ENCODE measurements at places on chromosomes 7 and 10.

- DNase-seq: no peak
These were observed 424.6 kb upstream of the NFE2L3 start for GRCh38 chr7:25727446-25727845.

DNA sequence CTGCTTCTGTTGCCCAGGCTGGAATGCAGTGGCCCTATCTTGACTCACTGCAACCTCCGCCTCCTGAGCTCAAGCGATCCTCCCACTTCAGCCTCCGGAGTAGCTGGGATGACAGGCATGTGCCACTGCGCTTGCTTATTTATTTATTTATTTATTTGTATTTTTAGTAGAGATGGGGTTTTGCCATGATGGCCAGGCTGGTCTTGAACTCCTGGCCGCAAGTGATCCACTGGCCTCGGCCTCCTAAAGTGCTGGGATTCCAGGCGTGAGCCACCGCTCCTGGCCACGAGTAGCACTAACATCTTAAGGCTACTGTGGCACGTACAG lies 70.9 kb downstream of the CARD11 start:
- DNase-seq: no peak

- DNase-seq: no peak
These were observed 24.8 kb downstream of the ZC3HAV1 start for GRCh38 chr7:139084709-139085108.

DNA sequence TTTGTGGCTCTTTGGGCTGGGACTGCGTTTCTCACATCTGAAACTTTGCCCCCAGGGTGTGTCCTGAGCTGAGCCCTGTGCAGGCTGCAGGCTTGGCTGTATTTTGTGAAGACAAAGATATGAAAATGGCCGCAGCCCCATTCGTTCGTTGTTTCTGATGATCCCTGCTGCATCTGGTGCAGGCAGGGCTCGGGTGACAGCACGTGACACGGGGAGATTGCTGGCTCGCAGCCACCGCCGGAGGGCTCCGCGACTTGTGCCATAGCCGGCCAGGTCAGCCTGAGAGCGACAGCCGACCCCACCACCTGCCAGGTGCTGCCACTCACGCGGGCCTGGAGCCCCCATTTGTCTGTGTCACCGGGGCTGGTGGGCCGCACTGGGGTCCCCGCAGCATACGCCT lies 81.3 kb downstream of the ZRANB1 start:
- no peak for DNase-seq

- no peak for DNase-seq
These were observed 122.8 kb downstream of the PRLHR start for GRCh38 chr10:118472415-118473304.

GRCh38 chr7:25386311-25386744 lies 158.0 kb upstream of the NPVF start:
- no peak for DNase-seq

DNA sequence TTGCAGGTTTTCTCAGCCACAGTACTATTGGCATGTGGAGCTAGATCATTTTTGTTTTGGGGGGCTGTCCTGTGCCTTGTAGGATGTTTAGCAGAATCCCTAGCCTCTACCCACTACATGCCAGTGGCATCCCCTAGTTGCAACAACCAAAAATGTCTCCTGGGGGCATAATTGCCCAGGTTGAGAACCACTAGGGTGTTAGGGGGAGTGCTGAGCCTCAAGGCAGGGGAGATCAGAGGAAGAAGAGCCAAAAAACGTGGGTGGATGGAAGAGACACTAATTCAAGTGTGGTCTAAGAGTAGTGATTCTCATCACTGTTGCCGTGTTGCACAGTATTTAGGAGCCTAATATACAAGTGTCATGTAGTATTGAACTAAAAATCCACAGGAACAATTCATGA lies 31.7 kb upstream of the CCNY start:
- DNase-seq: no peak

- DNase-seq: no peak
These were observed 6.7 kb downstream of the CHST3 start for GRCh38 chr10:71970869-71971268.

DNA sequence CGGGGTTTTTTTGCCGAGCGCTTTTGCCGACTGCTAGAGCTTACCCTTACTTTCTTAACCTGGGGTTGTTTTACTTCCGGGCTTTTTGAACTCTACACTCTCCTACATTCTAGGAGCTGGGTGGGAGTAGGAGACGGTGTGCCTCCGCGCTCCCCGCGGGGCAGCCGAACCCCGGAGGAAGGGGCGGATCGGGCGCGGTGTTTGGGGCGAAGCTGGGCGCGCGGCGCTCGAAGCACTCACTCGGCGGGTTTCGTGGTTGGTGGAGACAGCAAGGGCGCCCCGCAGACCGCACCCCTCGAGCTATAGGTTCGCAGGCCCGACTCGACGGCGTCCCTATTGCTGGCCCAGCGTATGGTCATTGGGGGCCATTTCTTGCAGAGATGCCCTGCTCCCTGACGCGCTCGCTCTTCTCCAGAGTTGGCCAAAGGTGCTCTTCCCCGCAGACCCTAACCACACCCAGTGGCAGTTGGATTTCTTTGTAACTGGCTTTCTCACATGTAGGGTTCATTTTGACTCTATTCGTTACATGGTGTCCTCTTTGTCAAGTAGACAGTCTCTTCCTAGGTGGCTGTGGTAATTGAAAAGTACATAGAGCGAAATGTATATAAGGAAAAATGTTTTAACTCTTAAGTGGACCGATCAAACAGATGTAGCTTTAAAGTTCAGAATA lies 364 bp downstream of the ZNF518A start:
- DNase-seq: no peak

- no peak for DNase-seq
These were observed 6.1 kb downstream of the NRCAM start for GRCh38 chr7:108450160-108450559.

DNA sequence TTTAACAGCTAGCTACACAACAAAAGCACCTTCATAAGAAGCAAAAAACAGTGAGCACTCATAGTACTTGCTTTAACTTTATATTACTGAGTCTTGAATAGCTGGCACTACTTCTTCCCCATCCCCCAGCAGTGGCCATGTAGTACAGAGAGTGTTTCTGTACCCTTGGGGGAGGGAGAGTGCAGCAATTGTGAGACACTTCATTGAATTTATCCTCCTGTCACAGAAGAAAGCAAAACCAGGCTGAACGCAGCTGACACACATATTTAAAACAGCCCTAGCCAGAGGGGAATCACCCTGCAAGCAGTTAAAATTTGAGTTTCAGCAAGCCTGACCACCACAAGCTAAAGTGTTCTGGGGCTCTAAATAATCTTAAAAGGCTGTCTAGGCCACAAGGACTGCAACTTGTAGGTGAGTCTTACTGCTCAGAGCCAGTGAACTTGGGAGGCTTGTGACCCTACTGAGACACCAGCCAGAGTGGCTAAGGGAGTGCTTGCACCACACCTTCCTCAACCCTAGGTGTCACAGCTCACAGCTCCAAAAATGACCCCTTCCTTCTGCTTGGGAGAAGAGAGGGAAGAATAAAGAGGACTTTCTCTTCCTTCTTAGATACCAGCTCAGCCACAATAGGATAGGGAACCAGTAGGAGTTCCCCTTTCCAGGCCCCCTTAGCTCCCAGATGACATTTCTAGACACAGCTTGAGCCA lies 97.7 kb upstream of the MEOX2 start:
- DNase-seq: no peak

DNA sequence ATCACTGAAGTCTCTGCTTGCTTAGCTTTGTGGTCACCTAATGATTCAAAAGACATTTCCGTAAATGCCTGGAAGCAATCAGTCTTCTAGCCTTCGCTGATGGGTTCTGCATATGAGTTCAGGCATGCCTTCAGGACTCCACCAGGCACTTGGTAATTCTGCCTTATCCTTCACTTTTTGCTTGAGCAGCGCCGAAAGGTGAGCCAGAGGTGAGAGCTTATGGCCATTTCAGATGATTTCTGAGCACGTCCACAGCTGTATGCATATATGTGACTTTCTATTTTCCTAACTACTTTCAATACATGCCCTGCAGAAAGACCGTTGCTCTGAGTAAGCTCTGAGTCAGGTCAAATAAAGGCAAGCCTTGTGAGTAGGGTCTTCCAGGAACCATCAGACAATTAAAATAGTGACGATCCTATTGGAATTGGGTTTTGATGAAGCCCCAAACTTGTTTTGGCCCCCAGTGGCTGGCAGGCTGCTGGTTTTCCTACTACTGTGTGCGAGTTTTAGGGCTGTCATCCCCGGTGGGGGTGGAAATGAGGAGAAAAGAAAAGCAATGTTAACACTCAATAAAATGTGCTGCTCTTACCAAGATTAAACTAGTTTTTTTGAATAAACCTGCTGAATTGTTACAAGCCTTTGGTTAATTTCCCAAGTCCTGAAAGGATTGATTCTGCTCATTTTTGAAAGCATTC lies 154.4 kb upstream of the AKR1E2 start:
- no peak for DNase-seq

DNA sequence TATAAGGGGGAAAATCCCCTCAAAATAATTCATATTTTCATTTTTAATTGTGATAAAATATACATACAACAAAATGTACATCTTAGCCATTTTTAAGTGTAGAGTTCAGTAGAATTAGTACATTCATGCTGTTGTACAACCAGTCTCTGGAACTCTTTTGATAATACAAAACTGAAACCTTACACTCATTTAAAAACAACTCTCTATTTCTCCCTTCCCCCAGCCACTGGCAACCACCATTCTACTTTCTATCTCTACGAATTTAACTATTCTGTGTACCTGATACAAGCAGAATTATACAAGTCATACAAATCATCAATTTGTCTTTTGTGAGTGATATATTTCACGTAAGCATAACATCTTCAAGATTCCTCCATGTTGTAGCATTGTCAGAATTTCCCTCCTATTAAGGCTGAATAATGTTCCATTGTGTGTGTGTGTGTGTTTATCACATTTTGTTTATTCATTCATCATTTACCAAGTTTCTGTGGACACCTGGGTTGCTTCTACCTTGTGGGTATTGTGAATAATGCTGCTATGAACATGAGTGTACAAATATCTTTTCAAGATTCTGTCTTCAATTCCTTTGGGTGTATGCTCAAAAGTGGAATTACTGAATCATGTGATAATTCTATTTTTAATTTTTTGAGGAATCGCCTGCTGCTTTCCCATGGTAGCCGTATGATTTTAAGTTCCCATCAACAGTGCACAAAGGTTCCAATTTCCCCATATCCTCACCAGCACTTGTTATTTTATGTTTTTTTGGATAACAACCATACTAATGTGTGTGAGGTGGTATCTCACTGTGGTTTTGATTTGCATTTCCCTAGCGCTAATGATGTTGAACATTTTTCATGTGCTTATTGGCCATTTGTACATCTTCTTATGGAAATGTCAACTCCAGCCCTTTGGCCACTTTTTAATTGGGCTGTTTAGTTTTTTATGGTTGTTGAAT lies 4.7 kb upstream of the EBLN1 start:
- no peak for DNase-seq

DNA sequence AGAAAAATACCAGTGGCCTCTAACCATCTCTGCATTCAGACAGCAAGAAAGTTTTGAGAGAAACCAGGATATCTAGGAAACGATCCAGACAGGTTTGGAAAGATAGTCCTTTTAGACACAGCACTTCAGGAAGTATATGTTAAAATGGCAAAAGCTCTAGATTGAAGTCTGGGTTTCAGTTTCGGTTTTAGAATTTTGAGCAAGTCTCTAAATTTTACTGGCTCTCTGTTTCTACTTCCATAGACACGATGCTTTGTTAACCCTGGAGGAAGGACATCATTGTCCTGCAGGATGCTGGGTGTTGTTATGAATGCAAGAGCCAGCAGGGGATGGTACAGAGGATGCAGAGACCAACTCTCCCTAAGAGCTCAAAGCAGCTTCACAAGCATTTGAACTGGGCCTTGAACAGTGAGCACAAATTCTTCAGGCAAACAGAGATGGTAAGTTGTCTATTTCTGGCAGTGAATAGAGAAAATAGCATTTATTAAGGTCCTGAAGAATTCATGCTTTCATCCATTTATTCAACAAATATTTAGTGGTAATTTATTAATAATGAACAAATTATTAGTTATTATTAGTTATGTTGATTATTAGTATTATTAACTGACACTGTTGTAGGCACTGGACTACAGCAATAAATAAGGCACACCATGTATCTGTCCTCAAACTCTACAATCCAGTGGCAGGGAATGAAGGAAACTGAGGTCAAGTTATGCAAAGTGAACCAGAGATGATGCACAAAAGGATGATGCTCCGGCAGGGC lies 152.7 kb upstream of the NRP1 start:
- no peak for DNase-seq

- no peak for DNase-seq
These were observed 58.0 kb downstream of the CREB5 start for GRCh38 chr7:28470344-28470743.

DNA sequence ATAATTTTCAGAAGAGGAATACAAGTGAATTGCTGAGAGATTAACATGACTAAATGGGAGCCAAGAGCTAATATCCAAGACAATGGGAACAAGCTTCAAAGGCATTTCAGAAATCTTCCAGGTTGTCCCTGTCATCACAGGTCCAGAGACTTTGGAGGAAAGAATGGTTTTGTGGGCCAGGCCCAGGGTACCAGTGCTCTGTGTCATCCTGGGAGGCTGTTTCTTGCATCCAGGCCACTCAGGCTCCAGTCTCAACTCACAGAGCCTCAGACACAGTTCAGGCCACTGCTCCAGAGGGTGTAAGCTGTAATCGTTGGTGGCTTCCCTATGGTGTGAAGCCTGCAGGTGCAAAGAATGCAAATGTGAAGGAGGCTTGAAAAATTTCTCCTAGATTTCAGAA lies 170.4 kb upstream of the NRG3 start:
- no peak for DNase-seq

- DNase-seq: no peak
These were observed 55.4 kb downstream of the TBXAS1 start for GRCh38 chr7:139884441-139884840.

- DNase-seq: no peak
These were observed 101.6 kb upstream of the TNS3 start for GRCh38 chr7:47683485-47683898.

DNA sequence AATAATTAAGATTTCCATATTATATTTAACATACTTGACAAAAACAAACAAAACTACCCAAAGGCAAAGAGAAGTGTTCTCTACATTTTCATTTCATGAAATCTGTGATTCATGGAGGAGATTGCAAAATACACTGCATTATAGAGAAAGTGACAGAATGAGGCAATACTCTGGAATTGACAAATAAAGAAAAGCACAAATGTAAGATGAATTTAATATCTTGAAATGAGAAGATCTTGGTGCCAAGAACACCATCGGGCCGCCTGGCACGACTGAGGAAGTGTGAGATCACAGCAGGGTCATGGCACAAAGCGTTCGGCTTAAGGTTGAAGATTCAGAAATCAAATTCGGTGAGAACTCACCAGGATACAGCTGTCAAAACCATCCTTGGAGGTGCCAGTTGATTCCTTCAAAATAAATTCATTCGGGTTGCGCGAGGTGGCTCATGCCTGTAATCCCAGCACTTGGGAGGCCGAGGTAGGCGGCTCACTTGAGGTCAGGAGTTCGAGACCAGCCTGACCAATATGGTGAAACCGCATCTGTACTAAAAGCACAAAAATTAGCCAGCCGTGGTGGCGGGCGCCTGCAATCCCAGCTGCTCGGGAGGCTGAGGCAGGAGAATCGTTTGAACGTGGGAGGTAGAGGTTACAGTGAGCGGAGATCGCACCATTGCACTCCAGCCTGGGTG lies 174.0 kb upstream of the PFKP start:
- no peak for DNase-seq

- no peak for DNase-seq
These were observed 34.3 kb downstream of the NACAD start for GRCh38 chr7:45054442-45054841.
